ENCODE measurements at places on chromosomes 1 and 21. TPM values are rescaled to one million over a fixed set of nuclear protein-coding genes. Genes with fewer than 3 reads are reported as not detected.

The UMODL1 gene
- total RNA-seq, result 1.7 TPM

The PLA2G2C gene
- 0.19 TPM for total RNA-seq

The ANKRD65 gene
- 7.9 TPM for total RNA-seq

The CSF1 gene
- 5.6 TPM for total RNA-seq

- no peak for DNase-seq
Measured at GRCh38 chr1:50285994-50286393, 137.2 kb downstream of the DMRTA2 start.

- DNase-seq, result peak; percentile 28
Measured at GRCh38 chr1:36134505-36135329, 9.7 kb upstream of the COL8A2 start.

DNA sequence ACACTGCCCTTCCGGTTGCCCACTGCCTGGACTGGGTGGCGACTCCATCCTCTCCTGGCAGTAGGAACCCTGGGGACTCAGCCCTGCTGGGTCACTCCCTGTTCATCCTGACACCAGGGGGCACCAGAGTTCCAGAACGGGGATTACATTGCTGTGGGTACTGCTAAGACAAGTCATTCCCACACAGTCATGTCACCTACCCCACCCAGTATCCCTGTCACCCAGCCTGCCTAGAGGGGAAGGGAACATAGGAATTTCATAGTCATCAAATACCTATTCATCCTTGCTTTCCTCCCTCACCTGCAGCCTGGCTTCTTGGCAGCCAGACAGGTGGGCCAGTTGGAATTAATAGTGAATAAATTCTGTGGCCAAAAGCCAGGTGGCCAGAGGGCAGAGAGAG lies 9.8 kb upstream of the SFN start:
- peak; percentile 81 for DNase-seq

GRCh38 chr1:67752306-67752705 lies 67.3 kb downstream of the GADD45A start:
- no peak for DNase-seq

GRCh38 chr1:205371871-205372660 lies 15.3 kb upstream of the KLHDC8A start:
- DNase-seq, result no peak

DNA sequence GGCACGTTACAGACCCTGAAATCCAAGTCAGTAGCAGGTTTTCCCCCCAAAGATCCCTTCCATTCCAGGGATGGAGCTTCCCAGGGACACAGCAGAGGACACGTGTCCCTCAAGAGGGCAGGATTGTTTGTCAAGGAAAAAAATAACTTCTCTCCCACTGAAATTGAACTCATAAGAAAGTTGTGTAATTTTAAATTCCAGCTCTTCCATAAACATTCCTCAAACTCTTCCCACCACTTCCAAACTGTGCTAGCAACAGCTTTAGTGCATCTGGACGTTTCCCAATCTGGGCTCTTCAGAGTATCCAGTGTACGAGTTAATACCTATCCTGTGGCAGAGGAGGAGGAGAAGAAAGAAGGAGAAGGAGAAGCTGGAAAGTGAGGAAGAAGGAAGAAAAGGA lies 79.6 kb downstream of the PSMG1 start:
- no peak for DNase-seq

GRCh38 chr21:37000381-37000780 lies 6.1 kb upstream of the RIPPLY3 start:
- no peak for DNase-seq

- no peak for DNase-seq
Measured at GRCh38 chr1:29271724-29272123, 35.4 kb downstream of the PTPRU start.

GRCh38 chr1:64072089-64072793 lies 131.2 kb upstream of the UBE2U start:
- no peak for DNase-seq

DNA sequence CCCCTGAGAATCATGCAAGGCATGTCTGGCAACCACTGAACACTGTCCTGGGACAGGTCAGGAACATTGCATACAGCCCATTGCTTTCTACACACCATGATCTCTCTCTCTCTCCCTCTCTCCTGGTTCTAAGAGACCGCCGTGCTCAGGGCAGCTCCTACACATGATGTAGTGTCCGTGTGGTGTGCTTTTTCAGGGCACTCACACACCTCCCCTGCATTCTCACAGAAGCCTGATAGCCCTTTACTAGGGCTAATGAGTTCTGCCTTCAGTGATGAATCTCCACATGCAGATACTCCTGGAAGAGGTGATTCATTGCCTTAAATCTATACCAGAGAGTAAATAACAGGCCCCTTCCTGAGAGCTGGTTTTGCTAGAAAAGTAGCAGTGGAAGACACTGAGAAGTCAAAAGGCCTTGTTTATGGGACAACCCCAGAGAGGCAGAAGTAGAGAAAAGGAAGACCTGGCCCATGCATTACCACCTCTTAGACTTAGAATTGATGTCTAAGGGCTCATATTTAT lies 7.2 kb upstream of the OLFML2B start:
- no peak for DNase-seq

- no peak for DNase-seq
Measured at GRCh38 chr1:6145864-6146410, 34.2 kb downstream of the CHD5 start.

Measured in thymus (tissue), 14 donors.